ENCODE measurements at places on chromosomes 5 and 9.

- no peak for DNase-seq
Measured at GRCh38 chr5:95969651-95970358, 8.2 kb upstream of the ELL2 start.

DNA sequence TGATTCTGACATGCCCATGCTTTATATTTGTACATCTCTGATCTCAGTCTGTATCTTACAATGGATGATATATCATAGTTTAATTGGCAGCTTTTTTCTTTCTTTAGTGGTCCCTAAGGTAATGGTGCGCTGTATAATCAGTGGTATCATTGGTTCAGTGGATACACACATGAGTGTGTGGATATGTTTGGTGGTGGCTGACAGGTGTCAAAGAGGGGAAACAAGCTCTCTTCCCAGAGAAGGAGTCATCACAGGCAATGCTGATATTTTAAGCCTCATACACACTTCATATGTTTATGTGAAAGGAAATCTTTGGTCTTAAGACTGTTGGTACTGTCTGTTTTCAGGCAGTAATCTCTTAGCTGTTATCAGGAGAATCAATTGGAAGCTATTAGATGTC, 52.1 kb upstream of the KIAA1958 start:
- no peak for DNase-seq

GRCh38 chr9:93148721-93149120, 14.7 kb upstream of the NINJ1 start:
- no peak for DNase-seq

DNA sequence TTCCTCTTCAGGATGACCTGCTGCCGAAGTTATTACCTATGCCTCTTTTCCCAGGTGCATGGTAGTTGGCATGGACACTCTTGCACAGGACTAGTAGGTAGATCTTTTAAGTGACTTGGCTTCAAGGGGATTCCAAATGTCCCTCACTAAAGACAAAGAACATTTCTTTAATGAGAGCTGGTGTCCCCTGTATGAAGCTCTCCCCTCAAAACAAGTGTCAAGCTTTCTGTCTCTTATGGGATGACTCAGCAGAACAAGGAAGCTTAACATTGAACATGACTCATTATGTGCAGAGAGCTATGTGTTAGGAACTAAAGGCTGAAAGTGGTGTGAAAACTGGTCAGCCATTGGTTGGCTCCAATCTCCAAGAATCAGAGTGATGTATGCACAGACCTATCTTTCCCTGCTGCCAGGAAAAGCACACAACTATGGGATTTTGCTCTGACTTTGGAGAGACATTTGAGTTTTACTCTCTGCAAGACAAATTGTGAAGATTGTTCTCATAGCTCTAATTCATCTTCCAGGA, 120.5 kb downstream of the PRDM6 start:
- no peak for DNase-seq

GRCh38 chr5:66757219-66757833, 161.1 kb downstream of the MAST4 start:
- DNase-seq, result no peak

DNA sequence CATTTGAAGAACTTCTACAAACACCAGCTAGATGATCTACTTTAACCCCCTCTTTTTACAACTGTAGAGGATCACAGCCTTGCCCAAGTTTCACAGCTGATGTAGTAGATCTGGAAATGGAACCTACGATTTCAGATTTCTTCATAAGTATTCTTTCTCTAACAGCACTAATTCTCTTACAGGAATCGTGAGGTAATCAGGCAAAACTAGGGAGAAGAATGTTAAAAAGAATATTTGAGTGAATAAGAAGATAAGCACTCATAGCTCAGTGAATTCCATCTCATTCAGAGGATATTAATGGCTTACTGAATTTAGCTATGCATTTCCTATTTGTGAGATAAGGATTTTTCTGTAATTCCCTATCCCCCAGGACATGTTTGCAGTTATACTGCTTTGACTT, 42.1 kb downstream of the NADK2 start:
- DNase-seq, result no peak

DNA sequence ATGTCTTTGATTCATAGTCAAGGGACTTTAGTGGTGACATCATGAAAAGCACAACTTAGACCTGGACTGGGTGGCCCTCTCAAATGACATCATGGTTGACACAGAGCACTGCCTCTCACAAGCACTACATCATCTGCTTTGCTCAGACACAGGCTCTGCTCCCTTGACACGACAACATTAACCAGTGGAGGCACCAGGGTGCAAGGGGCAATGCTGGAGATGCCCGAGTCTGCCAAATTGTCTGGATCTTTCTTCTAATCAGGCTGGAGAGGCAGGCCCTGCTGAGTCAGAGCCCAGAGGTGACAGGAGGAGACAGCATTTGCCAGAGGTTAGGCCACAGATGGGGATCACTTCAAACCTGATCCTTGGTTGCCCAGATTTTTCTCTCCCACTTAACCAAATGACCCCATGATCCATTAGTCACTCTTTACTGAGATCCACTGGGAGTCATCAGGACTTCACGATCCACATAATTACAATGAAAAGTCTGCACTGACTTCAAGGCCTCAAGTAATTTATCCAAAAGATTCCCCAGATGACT, 174.4 kb downstream of the SLIT3 start:
- DNase-seq, result no peak

GRCh38 chr5:179595916-179596315, 27.6 kb downstream of the HNRNPH1 start:
- DNase-seq, result no peak

GRCh38 chr9:32292611-32293010, 91.8 kb upstream of the ACO1 start:
- DNase-seq, result no peak

DNA sequence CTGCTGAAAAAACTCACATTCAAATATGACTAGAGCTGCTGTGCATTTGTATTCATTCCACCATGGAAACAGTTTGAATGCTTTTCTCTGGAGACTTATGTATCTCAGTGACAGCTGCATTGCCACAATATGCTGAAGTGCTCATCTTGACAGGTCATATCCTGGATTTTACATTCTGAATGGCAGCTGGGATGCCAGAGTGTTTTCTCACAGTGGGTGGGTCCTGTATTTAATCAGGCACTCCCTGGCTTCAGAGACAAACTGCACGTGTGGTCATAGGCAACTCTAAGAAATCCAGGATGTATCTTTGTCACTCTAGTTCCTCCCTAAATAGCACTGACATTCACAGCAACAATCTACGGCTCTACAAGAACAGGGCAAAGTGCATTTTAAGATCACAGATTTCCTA, 75.6 kb downstream of the ST8SIA4 start:
- DNase-seq, result no peak

DNA sequence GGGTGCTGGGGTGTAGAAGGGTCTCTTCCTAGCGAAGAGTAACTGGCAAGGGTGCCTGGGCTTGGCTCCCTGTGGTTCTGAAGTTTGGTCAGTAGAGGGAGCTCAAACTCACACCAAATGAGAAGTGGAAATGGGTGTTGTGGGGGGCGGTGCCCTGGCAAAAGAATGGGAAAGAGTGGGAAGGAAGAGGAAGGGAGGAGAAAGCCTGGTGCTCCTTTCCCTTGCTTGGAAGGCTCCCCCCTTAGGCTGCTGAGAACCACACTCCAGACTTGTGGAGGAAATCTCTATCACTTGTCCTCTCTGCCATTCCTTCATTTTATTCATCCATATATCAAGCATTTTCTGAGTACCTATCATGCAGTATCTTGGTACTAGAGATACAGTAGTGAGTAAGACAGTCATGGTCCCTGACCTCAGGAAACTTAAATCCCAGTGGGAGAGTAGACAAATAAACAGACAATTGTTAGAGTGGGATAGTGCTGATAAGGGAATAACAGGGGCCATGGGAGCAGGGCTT, 13.0 kb downstream of the SLC4A9 start:
- no peak for DNase-seq

- DNase-seq, result no peak
Measured at GRCh38 chr5:7271435-7272084, 124.4 kb upstream of the ADCY2 start.

GRCh38 chr5:126104951-126105350, 318.3 kb upstream of the GRAMD2B start:
- no peak for DNase-seq

DNA sequence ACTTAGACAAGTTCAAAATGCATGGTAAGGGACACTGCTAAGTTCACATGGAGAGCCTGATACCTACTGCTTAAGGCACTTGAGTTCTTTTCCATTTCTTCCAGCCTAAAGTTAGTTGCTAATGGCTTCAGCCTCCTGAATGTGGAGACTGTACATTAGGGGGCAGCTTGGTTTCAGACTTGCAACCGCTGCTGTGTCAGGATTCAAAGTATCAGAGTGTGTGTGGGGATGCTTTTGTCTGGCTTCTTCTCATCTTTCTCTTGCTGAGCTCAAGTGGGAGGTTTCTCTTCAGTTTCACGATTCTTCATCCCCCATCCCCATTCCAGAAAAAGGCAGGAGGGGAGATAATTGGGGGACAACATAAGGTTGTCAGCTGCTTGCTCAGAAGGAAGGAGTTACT, 49.4 kb downstream of the ATP10B start:
- no peak for DNase-seq

DNA sequence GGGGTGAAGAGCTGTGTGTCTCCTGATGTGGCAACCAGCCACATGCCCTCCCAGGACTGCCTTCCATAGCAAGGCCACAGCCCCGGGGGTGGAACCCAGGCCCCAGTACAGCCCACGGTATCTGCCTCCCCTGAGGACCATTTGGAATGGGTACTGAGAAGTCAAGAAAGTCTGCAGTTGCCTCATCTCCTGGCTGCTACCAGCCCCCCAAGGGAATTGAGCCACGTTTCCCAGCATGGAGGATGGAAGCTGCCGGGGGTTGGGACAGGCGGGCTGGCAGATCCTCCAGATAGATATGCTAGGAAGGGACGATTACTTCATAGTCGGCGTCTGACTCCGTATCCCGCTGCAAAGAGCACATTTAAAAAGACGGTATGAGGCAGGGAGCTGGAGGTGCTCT, 5.5 kb upstream of the DMRT2 start:
- no peak for DNase-seq

All from stimulated activated CD4-positive, alpha-beta T cell treated with anti-CD3 and anti-CD28 coated beads, Interleukin-1b, Interleukin-23, amount 100 ng/mL, for 24 hours (primary cell).